ENCODE measurements at places on chromosomes 4 and X.

DNA sequence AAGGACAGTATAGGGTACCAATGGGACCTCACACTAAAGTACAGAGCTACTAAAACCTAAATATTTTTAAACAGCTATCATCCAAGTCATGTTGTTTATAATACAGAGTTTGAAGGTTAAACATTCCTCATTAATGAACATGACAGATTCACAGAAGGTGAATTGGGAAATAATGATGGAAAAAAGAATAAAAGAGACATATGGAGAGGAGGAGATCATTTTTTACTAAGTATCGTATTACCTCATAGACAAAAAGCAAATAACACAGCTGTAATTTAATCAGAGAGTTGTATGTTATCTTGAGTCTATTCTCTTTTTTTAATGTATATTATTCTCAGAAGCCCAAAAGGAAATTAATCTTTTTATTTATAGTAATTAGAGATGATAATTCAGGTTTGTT lies 7.9 kb downstream of the PLK4 start:
- no peak for DNase-seq

- DNase-seq: no peak
These were observed 6.0 kb upstream of the WFS1 start for GRCh38 chr4:6263526-6264224.

DNA sequence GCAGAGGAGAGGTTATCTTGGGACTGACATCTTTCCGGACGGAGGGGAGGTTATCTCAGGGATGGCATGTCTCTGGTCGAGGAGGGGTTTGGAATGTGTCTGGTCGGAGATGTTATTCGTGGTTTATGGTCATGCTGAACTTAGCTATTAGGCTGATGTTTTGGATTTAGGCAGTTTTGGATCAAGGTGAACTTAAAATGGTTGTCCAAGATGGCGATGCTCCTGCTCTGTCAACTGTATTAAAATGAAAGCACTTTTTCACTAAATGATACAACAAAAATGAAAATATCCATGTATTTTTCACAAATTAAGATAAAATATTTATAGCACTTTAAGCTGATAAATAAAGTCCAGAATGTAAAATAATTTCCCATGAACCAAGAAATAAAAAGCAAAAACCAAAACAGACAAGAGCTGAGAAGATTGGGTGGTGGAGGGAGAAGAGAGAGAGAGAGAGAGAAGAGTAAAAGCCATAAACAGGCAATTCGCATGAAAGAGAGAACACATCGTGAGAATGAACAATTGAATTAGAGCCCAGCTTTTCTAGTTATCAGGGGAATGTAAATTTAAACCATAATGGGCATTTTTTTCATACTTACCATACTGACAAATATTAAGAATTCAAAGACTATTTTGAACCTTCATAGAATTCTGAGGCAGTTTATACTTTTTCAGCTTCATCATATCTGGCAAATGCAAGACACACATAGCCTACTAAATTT lies 2236.0 kb upstream of the AGA start:
- DNase-seq: no peak

DNA sequence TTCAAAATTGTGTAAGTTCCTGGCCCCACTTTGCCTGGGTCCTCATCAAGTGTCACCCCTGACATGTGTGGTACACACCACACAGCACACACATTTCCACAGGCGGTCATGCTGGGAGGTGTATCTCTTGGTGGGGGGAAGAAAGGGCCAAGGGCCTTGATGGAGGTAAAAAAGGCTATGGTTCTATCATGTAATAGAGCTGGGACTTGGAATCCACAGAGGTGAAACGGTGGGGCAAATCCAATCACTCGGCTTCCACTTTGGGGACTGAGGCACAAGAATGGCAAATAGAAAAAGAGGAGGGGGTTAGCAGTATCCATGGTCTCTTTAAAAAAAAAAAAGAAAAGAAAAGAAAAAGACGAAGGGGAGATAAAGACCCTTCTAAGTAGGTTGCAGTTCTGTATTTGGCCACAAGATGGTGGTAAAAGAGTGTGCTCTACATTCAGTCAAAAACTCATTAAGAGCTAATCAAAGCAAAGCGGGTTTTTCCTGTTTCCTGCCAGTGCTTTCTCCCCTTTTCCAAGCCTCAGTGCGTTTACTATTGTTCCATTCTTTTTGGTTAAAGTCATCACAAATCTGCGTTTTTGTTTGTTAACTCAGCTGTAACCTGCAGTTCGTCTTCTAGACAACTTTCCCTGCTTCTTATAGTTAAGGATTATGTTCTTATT lies 37.0 kb upstream of the ATP6AP2 start:
- DNase-seq: peak; percentile 50

DNA sequence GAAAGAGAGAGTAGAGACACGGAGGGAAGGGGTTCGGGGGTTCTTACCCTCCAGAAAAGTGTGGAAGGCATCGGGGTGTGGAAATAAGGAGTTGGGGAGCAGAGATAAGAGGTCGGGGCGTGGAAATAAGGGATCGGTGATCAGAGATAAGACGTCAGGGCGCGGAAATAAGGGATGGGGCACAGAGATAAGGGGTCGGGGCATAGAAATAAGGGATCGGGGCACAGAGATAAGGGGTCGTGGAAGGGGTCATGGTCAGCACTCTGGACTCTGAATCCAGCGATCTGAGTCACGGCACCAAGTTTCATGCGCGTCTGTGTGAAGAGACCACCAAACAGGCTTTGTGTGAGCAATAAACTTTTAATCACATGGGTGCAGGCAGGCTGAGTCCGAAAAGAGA lies 119.1 kb downstream of the PCDH10 start:
- DNase-seq: no peak

GRCh38 chr4:105417624-105418023 lies 56.2 kb downstream of the PPA2 start:
- no peak for DNase-seq

DNA sequence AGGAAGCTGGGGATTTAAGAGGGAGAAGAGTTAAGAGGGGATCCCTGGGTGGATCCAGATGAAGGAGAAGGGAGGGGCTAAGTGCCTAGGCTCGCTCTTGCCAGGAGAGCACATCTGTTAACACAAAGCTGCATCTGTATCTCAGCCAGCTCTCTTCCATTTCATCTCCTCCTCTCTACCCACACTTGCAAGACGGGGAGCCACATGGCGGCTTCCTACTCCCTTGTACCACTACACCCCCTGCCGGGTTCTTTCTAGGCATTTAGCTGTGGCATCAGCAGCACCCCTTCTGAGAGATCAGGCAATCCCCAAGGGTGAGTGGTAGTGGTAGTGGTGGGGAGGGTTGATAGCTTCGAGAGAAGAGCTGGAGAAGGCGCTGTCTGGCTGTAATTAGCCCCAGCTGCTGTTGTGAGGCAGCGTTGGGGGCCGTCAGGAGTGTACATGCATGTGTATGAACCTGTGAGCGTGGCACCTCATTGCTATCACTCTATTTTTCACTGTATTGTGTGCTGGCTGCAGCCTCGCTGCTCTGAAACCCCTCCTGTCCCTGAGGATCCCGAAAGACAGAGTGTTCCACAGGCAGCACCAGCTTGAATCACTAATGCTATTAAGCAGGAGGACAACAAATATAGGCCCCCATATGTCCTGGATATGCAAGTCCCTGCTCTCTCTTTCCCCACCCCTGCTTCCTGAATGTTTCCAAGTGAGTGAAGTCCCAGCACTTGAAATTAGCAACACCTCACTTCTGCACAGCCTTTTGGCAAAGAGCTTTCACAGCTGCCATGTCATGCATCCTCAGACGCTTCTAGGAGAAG lies 73.7 kb downstream of the RTL9 start:
- DNase-seq: no peak

DNA sequence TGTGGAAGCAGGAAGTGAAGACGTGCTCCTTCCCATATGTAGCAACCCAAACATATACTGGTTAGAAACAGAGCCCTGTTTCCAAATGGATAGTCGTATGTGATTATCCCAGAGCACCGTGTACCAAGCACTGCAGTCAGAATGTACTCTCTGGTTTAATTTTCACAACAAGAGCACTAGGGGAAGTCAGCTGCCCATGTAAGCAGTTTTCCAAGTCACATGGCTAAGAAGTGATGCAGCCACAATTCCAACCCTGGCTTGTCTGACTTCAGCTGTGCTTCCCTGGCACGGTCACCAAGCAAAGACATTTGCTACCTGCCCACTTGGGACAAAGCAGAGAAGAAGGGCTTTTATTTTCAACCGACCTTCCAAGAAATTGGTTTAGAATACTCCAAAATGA lies 28.2 kb upstream of the CEP135 start:
- DNase-seq: no peak

GRCh38 chr4:66837279-66837922 lies 707.9 kb downstream of the CENPC start:
- no peak for DNase-seq

DNA sequence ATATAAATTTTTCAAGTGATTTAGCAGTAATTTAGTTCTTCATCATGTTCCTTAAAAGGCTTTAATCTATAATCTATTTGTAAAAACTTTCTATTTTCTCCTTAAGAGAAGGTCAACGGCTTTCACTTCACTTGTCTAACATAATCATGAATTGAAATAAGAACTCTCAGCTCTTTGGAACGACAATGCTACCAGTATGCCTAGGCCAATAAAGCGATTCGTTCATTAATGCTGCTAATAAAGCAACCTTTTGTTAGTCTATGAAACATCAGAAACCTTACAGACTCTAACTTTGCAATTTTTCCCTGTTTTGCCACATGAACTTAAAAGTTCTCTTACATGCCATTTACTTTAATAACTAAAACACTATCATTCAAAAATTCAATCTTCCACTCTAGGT lies 47.6 kb downstream of the FBXW7 start:
- no peak for DNase-seq

DNA sequence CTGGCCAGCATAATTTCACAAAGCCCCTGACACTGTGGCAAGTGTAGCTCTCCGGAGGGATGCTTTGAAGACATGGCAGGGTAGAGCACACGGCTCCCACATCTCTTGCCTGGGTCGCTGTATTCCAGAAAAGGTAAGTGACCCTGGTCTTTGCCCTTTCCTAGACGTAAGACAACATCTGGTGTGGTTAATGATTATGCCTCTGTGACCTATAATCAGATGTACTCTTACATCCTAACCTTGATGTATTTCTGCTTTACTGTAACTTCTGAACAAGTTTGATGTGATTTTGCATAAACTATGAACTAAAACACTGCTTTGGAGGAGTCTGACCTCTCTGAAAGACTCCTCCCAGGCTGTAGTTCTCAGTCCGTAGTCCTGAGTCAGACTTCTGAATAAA lies 59.1 kb upstream of the ACSL1 start:
- no peak for DNase-seq
